ENCODE measurements at places on chromosomes 3 and 15. TPM values are rescaled to one million over a fixed set of nuclear protein-coding genes. Genes with fewer than 3 reads are reported as not detected.

LACTB gene
- 16.6 TPM for polyA plus RNA-seq

EPHB3 gene
- polyA plus RNA-seq = 33.9 TPM

ADGRG7 gene
- polyA plus RNA-seq = not detected

SLC28A1 gene
- 0.39 TPM for polyA plus RNA-seq

STRIT1 gene
- 49.3 TPM for polyA plus RNA-seq
